ENCODE measurements at places on chromosomes 5 and 9.

- no peak for DNase-seq
Measured at GRCh38 chr5:139183502-139183901, 14.7 kb downstream of the SIL1 start.

DNA sequence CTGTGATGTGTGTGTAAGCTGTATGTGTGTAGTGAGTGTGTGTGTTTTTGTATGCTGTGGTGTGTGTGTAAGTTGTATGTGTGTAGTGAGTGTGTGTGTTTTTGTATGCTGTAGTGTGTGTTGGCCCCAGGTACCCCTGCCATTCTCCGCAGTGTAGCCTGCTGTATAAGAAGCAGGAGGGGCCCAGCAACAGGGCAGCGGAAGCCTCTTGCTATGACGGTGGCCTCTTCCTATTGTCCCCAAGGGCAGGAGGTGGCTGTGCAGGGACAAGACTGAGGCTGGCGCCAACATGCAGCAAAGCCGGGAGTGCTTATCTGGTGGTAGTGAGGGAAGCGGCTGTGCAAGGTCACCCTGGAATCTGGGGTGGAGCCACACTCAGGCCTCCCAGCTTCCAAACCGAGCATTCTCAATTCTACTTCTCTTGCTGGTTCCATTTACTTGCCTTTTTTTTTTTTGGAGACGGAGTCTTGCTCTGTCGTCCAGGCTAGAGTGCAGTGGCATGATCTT lies 5.1 kb downstream of the SPAAR start:
- DNase-seq: no peak

- DNase-seq: no peak
Measured at GRCh38 chr5:135883441-135883840, 12.2 kb downstream of the IL9 start.

- DNase-seq: no peak
Measured at GRCh38 chr9:93577975-93578682, 1.7 kb downstream of the PHF2 start.

- no peak for DNase-seq
Measured at GRCh38 chr5:175663186-175664184, 5.6 kb downstream of the HRH2 start.

DNA sequence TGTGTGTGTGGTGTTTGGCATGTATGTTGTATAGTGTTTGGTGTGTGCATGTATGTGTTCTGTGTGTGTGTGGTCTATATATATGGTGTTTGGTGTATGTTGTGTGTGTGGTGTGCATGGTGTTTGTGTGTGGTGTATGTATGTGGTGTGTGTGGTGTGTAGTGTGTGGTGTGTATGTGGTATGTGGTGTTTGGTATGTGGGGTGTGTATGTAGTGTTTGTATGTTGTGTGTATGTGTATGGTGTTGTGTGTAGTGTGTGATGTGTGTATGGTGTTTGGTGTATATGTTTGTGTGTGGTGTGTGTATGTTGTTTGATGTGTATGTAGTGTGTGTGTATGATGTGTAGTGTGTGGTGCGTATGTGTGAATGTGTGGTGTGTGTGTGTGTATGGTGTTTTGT lies 78.8 kb downstream of the HMCN2 start:
- no peak for DNase-seq

DNA sequence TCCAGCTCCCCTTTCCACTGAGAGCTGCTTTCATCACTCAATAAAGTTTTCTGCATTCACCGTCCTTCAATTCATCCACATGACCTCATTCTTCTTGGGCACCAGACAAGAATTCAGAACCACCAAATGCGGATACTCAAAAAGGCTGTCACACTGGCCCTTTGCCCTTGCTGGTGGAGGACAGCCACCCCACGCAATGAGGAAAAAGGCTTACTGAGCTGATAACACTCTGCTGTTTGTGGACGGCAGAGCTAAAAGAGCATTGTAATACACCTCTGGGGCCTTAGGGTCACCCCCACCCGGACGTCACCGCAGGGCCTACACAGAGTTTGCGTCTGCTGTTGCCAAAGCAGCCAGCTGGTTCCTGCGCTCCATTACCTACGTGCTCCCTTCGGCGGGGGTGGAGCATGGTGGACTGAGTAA lies 51.2 kb upstream of the ZNF608 start:
- no peak for DNase-seq

- DNase-seq: peak; percentile 40
Measured at GRCh38 chr9:129131300-129132145, 20.3 kb downstream of the PTPA start.

GRCh38 chr5:156812959-156813358 lies 37.1 kb upstream of the PPP1R2B start:
- no peak for DNase-seq

GRCh38 chr9:121666294-121666693 lies 14.9 kb downstream of the DAB2IP start:
- no peak for DNase-seq
